ENCODE measurements at places on chromosomes 16 and 17.

DNA sequence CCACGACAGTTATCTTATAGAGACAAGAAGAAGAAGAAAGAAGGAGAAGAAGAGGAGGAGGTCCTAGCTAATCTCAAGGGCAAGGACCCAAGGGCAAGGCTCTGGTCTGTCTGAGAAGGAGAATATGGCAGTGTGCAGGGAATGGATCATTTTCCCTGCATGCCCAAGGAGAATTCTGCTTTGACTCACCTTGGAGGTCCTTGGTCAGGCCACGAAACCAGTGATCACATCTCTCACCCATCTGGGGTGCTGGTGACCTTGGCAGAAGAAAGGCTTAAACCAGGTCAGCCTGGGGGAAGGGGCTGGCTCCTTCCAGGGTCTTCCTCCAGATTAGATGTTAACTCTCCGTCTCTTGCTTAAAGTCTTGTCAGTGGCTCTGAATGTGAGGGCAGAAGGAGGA lies 1.6 kb upstream of the FMNL1 start:
- DNase-seq = no peak

- no peak for DNase-seq
These were observed 121.6 kb downstream of the PMP22 start for GRCh38 chr17:15143524-15143923.

GRCh38 chr17:45320931-45321461 lies 4.2 kb upstream of the MAP3K14 start:
- DNase-seq = peak; percentile 93

DNA sequence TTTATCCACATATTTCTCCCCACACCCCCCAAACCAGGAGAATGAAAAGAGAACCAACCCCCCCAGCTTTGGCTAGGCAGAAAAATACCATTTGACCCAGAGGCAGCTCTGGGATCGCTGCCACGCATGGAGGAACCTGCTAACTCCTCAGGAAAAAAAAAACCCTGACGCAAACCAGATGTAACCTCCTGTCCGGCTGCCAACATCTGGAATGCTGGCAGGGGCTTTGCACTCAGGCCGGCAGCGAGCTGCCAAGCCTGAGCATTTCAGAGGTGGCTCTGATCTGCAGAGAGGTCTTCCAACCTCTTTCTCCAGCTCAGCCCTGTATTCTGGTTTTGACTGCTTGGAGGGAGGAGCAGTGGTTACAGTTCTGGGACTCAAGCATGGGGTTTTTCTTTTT lies 8.2 kb downstream of the IGFBP4 start:
- DNase-seq = peak; percentile 74

Measured in skeletal muscle cell (primary cell).